ENCODE measurements at places on chromosomes 1 and 21.
A peak's percentile ranks its signal among the peaks of the same experiment; 100 is the strongest.

DNA sequence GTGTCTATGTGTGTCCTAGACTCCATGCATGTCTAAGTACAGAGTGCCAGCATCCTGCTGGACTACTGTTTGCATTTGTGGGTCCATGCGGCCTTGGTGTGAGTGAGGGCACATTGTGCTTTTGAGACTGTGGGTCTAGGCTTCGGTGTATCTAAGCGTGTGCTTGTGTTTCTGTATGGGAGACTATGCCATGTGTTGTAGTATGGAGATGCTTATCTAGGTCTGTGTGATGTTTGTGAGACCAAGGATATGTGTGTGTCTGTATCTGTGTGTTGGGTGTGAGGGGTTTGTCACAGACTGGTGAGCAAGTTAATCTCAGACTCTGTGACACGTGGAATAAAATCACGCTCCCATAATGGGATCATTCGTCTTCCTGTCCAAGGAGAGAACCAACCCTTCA, 14.5 kb downstream of the AHDC1 start:
- no peak for DNase-seq

DNA sequence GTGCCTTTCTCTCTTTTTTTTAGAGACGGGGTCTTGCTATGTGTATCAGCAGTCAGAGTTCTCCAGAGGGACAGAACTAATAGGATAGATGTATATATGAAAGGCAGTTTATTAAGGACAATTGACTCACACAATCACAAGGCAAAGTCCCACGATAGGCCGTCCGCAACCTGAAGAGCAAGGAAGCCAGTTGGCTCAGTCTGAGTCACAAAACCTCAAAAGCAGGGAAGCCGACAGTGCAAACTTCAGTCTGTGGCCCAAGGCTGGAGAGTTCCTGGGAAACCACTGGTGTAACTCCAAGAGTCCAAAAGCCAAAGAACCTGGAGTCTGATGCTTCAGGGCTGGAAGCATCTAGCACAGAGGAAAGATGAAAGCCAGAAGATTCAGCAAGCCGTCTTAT, 16.3 kb upstream of the H3-3A start:
- peak; percentile 82 for DNase-seq

DNA sequence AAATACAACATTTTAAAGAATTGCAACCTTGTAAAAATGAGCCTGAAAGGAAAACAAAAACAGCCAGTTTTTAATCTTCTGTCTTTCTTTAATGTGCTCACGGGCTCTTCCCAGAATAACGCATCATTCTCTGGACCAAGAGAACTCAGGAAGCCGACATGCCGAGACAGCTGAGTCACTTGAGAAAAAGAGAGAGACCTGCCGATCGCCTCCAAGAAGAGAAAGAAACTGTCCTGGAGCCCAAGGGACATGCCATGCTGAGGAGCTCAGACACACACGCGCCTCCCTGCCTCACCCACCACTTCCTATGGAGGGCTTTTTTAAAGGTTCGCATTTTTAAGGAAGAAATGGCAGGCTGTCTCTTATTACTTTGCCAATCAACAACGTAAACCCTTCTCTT, 176.4 kb downstream of the ZNF281 start:
- DNase-seq, result peak; percentile 67

DNA sequence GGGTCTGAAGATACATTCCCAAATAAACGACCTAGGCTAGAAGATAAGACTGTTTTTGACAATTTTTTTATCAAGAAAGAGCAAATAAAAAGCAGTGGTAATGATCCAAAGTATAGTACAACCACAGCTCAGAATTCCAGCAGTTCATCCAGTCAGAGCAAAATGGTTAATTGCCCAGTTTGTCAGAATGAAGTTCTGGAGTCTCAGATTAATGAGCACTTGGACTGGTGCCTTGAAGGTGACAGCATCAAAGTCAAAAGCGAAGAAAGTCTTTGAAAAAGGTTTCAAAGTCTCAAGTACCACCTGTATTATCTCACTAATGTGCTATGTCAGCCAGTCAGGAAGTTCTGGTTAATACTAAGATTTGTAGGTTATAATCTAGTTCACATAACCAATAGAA, 15.0 kb downstream of the SPRTN start:
- peak; percentile 72 for DNase-seq

DNA sequence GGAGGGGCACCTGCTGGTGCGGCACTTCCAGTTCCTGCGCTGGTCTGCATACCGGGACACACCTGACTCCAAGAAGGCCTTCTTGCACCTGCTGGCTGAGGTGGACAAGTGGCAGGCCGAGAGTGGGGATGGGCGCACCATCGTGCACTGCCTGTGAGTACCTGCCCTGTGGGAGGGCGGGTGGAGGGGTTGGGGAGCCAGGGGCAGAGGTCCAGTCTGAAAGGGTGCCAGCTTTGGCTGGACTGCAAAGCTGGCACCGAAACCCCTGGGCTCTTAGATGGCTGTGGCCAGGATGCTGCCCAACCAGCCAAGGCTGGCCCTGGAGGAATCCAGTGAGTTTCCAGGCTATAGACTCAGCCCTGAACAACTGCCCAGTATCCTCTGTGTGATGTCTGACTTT, 87.3 kb downstream of the PTPRU start:
- no peak for DNase-seq

DNA sequence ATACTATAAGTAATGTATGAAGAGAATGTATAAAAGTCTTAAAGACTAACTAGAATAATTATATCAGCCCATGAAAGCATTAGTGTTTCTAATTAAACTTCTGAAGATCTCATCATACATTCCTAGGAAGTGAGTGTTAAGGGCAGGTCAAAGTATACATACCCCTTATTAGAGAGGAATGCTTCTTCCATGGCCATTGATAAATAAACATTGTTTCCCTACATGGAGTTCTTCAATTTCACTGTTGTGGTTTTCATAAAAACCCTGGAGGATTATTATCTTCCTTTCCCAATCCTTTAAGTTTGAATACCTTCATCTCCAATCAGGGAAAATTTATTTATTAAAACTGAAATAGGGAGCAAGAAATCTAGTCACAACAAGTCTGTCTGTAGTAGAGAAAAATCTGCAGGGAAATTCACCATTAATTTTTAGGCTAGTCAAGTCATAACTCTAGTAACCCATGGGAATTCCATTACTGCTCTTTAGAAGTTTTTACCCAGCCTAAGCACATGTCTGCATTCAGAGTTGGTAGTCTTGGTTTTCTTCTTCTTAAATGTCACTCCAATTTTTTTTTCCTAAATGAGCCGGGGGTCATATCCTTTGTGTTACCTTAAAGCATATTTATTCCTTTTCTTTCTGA, 147.0 kb downstream of the TNFSF18 start:
- no peak for DNase-seq

GRCh38 chr1:85607126-85607920, 26.8 kb downstream of the CCN1 start:
- peak; percentile 99 for DNase-seq

GRCh38 chr1:221241592-221241991, 362.3 kb downstream of the HLX start:
- DNase-seq, result no peak

DNA sequence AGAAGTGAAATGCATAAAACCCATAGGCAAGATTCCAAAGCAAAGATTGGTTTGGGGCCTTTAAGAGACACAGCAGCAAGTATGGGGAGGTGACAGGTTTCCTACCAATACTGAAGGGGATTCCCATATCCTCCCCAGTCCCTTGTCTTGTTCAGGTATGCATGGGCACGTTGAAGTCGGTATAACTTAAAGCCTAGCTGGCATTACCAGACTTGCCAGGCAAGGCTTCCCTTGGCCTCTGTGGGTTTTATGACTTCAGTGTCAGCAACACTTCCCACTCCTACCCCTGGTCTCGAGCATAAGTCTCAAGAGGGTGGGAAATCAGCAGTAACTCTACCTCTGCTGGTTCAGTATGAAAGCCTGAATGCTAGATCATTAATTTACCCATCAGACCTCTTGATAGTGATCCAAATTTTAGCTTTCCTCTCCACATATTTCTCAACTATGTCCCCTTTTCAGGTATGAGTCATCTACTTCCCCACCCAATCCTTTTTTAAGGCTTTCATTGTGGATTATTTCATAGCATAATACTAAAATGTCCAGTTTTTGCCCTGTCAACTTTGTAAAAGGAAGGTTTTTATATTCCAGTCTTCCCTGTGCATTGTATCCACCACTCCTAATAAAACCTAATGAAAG, 6.8 kb downstream of the CYP4X1 start:
- DNase-seq, result no peak

DNA sequence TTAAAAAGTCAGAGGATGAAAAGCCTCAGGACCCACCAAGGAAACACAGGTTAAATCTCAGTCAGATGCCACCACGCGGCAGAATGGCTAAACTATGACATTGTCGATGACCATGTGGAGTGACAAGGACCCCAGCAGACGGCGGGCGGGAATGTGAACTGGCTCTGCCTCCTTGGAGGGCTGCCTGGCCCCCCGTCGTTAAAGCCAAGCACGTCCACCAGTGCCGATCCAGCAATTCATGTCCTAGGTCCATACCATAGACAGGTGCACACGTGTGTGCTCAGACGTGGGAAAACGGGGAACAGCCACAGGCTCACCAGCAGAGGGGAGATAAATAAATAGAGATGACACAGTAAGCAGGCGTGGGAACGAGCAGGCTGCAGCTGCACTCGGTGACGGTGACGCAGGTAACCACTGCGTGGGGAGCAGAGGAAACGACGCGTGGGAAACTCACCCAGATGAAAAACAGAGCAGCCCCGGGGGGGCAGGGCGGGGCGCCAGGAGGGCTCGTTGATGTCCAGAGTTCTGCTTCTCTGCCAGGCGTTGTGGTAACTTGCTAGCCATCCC, 28.3 kb upstream of the PCBP3 start:
- no peak for DNase-seq

DNA sequence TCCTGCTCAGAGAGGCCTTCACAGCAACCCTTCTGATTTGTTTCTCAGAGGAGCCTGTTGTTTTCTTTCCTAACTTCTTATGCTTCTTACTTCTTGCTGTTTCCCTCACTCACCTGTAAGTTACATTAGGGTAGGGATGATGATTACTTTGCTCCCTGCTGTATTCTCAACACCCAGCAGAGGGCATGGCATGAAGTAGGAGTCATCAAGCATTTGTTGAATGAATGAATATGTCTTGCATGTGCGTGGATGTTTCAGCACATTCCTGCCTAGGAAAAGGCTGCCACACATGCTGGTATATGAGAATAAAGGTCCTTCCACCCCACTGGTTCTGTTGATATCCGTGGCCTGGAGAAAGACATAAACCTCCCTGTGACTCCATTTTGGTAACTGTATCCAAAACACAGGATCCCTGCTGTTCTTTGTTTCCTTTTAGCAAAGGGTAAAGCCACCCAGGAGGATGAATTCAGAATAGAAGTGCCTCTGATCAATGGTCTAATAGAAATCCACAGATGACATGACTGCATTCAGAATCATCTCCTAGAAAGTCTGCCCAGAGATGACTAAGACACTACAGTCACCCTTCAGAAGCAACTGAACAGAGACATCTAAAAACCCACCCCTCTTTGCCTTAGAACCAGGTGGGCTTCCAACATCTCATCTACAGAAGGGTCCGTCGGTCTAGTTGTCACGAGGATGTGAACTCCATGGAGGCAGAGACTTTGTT, 168.8 kb downstream of the ZSCAN20 start:
- peak; percentile 57 for DNase-seq

DNA sequence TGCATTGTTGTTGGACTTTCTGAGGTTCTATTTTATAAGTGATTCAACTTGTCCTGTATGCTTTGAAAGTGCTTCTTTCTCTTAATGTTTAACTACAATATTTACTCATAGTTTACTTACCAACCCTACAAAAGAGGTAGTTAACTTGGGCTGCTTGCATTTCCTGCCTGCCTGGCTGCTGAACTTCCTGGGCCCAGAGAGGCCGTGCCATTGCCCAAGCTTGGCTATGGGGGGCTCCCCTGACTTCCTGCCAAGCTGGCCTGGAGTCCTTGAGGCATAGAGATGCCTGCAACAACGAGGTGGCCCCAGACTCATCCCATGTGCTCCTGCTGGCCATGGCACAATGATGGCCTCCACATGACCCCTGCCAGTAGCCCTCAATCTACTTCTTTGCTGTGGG, 361.6 kb upstream of the PLD5 start:
- no peak for DNase-seq

GRCh38 chr1:161505686-161506085, 429 bp downstream of the FCGR2A start:
- no peak for DNase-seq

GRCh38 chr1:60134716-60135115, 61.1 kb upstream of the C1orf87 start:
- DNase-seq, result no peak

DNA sequence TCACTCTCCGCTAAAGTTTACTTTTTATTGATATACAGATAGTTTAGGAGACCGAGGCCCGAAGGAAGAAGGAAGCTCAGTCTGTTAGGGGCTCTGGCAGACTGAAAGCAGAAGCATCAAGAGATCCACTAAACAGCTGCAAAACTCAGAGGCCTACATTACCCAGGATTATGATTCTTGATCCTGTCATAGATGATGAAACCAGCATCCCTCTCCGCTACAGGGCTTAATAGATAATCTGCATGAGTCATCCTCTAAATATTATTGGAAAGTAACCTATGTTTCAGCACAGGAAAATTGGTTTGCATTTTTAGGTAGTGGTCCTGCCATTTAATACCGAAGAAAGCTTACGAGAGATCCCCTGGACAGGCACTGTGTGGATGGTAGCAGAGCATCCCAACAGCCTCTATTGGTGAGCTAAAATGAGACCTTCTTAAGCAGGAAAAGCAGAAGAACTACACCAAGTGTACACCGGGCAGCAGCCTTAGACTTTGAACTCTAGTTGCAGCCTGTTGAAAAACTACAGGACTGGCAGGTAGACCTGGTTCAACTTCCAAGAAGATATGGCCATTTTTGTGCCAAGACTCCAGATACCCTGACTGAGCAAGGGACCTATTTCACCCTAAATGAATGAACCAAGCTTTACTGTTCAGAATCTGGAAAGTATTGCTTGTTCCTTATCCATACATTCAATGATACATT, 6.8 kb downstream of the CASQ2 start:
- no peak for DNase-seq

DNA sequence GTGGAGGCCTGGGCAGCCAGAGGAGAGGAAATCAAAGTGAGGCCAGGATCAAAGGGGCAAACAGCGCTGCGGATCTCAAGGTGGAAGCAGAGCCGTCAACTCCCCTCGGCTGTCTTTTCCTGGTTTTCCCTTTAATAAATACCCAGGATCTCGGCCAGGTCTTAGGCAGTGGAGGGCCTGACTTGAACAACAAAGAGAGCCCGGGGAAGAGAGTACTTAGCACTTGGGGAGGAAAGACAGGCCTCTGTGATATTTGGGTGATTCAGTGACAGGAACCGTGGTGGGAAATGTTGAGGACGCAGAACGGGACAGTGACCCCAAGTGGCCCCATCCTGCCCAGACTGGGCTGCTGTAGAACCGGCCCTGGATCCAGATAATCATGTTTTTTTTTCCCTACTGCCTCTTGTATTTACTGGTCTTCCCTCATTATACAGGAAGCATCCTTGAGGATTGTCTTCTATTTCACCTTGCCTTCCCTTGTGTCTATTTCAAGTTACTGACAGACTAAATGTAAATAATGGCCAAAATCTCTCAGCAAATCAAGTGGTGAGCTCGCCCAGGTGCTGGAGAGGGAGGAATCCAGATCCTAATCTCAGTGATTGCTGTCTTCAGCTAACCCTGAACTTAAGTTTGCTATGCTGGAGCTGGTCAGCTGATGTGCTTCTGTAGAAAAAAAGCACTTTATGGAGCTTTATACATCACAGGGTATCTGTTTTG, 2.8 kb upstream of the MIXL1 start:
- DNase-seq, result no peak
